Tibial nerve (tissue), 4 donors: ENCODE measurements at places on chromosomes 7 and 10. TPM values are rescaled to one million over a fixed set of nuclear protein-coding genes. Genes with fewer than 3 reads are reported as not detected.

GRCh38 chr7:110317541-110318265 is 773.2 kb upstream of the LRRN3 start:
- no peaks in the 10 kb centered on the region for H3K36me3 ChIP-seq
- H3K27me3 ChIP-seq: no peaks in the 10 kb centered on the region
- H3K4me1 ChIP-seq: no peaks in the 10 kb centered on the region
- H3K4me3 ChIP-seq: no peak overlapping the region
- no peak for DNase-seq

GRCh38 chr7:38801786-38802185 is 107.2 kb downstream of the VPS41 start:
- H3K36me3 ChIP-seq: no peaks in the 10 kb centered on the region
- no peak overlapping the region for H3K27ac ChIP-seq
- H3K4me1 ChIP-seq: no peaks in the 10 kb centered on the region
- H3K27me3 ChIP-seq: no peaks in the 10 kb centered on the region
- no peak overlapping the region for H3K4me3 ChIP-seq
- DNase-seq: no peak

GRCh38 chr10:16606421-16606820 is 84.7 kb upstream of the C1QL3 start:
- no peak overlapping the region for H3K4me3 ChIP-seq
- H3K36me3 ChIP-seq: no peaks in the 10 kb centered on the region
- H3K27me3 ChIP-seq: no peaks in the 10 kb centered on the region

DNA sequence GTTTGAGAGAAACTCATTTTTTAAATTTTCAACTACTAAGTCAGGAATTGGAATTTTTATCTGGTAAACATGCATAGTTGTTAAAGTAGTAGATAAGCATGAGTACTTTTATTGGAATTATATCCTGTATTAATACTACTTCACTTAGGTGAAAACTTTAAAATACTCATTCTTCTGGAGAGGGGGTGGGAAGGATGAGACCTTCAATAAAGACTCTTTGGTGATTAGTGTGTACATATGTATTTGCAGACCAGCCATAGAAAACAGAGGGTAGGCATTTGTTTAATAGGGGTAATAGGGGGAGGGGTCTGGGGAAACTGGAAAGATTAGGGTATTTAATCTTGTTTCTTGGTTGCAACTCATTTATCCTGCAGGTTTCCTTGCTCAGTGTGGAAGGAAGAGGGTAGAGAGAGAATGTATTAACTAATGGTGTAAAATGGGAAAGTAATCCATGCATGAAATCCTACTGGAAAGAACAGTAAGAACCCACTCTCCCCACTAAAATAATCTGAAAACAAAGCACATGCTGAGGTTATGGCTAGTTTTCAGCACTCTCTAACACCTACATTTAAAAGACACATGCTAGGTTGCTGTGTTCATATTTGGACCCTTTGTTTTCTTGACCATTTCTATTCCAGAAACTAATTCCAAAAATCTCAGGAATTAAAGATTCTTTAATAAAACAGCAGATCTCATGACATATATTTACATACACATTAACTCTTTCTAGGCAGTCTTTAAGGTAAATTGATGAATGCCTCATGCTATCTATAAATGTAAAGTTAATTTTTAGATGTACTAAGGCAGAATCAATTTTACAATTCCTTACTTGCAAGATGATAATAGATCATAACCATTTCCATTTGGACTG is 6.2 kb upstream of the IGF2BP3 start:
- H3K36me3 ChIP-seq: no peaks in the 10 kb centered on the region
- H3K27me3 ChIP-seq: peaks cover 92% of the 10 kb centered on the region
- H3K4me3 ChIP-seq: no peak overlapping the region
- H3K4me1 ChIP-seq: peaks cover 7% of the 10 kb centered on the region

GRCh38 chr10:77890097-77890496 is 36.5 kb downstream of the DLG5 start:
- H3K36me3 ChIP-seq: no peaks in the 10 kb centered on the region
- H3K27me3 ChIP-seq: no peaks in the 10 kb centered on the region
- no peak for DNase-seq
- peaks cover 30% of the 10 kb centered on the region for H3K4me1 ChIP-seq
- no peak overlapping the region for H3K4me3 ChIP-seq
- no peak overlapping the region for H3K27ac ChIP-seq

The UCMA gene
- not detected for total RNA-seq

The HABP2 gene
- total RNA-seq: not detected

The PAPOLB gene
- total RNA-seq: 2.2 TPM
